ENCODE measurements at places on chromosomes 4 and X.

GRCh38 chr4:8653326-8654000, 60.9 kb downstream of the CPZ start:
- no peak for DNase-seq

- DNase-seq: no peak
Observed at GRCh38 chr4:151169223-151169622, 69.8 kb downstream of the RPS3A start.

DNA sequence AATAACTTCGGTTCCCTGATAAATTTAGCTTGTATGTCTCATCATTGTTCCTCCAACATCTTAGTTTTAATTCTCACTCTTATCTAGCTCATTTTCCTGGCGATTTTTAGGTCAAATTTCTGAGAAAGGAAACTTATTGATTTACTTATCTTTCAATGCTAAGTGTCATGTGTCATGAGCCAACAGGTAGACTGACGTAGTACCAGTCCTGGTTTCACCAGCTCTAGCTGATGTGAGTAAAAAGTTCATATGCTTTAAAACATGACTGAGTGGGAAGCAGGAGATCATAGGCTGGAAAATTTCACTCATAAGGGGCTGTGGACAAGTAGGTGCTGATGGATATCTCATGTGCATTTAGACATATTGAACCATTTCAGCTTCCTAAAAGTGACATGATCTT, 441.7 kb upstream of the NR3C2 start:
- DNase-seq: no peak

- no peak for DNase-seq
Observed at GRCh38 chrX:40205471-40205870, 107.7 kb upstream of the BCOR start.

DNA sequence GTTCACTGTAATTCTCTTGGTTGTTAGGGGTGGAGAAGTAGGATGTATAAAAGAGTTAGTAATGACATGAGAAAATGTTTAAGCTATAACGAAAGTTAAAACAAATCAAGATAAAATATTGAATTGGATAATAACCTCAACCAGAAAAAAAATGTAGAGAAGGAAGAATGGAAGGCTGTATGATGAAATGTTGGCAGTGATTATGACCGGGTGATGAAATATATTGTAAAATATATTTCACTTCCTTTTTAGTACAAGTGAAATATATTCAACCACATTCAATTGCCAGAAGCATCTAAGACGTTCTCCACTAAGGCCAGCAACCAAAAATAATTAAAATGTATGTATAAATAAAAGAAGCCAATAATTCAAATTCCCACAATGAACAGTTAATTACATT, 309.3 kb upstream of the FGF13 start:
- no peak for DNase-seq
